ENCODE measurements at places on chromosomes 5 and 9.

DNA sequence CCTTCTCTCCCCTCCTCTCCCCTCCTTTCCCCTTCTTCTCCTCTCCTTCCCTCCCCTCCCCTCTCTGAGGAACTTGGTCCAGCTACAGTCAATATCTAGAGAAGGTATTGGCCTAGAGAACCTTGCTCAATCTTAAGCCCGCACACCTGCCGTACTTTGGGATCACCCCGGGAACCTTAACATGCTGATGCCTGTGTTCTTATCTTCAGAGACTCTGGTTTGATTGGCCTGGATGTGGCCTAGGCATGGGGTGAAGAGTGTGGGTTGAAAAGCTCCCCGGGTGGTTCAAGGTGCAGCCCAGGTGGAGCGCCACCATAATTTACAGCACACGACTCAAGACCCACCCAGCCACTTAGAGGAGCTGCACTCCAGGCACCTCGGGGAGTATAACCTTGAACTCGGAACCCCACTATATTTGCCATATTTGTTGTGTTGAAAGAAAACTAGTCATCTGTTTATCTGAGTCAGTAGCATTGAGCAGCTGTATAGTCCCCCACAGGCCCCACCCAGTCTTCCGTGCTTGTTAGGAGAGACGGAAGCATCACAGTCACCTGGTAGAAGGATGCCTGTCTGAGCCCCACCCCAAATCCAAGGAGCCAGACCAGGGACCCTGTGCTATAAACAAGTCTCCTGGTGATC lies 14.4 kb upstream of the PHF19 start:
- no peak for DNase-seq

- DNase-seq, result no peak
Measured at GRCh38 chr9:81397481-81398381, 291.6 kb downstream of the TLE1 start.

- no peak for DNase-seq
Measured at GRCh38 chr9:1759771-1760300, 255.3 kb upstream of the SMARCA2 start.

GRCh38 chr9:129285979-129286772 lies 108.1 kb upstream of the IER5L start:
- no peak for DNase-seq

DNA sequence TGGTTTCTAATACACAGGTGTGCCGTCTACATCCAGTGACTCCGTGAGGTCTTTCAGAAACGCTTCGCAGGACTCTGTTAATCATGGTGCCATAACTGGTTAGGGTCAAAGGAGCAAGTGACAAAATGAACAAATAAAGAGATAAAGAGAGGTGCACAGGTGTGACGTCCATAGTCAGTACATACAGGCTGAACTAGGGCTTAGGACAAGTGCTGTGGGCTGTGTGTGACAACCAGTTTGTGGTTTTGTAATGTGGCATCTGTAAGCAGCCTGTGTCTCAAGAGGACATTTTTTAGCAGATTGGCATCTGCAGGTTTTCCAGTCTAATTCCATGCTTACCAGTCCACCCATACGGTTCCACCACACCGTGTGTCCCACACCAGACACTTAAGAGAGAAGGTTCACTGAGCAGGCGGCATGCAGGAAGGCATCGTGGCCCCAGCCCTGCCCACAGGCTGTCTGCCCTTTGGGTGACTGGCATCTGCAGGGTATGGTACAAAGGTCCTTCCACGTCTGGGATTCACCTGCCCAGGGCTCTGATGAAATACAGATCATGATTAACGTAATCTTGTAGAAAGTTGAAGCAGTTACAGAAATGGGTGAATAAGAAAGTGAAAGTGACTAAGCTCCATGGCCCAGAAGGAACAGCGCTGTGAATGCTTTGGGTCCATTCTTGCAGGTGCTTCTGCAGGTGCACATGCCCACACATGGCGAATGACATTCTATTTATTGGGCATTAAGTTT lies 26.9 kb downstream of the SRD5A1 start:
- DNase-seq, result no peak

GRCh38 chr5:73743161-73743560 lies 117.2 kb downstream of the ARHGEF28 start:
- no peak for DNase-seq

Data from mesothelial cell of epicardium (in vitro differentiated cells).